Stimulated activated CD4-positive, alpha-beta T cell treated with anti-CD3 and anti-CD28 coated beads, Interleukin-15, amount 100 ng/mL, for 24 hours (primary cell): ENCODE measurements at places on chromosomes 7 and 10.

DNA sequence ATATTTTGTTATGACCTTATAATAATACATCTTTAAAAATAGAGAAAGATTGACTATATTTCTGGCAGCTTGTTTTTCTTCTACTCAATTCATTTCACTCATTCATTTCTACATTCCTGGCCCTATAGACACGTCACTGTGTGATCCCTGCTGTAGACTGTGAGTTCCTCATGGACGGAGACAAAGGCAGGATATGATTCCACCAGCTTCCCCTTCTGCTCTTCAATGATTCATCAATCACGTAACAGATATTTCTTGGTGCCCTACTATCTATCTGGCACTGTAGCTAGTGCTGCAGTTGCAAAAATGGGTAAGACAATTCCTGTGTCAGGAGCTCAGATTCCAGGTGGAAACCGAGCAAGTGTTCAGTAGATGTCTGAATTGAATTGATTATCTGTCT lies 415.0 kb downstream of the SFMBT2 start:
- no peak for DNase-seq

GRCh38 chr7:99371376-99371920 lies 3.1 kb upstream of the ARPC1B start:
- DNase-seq = no peak

DNA sequence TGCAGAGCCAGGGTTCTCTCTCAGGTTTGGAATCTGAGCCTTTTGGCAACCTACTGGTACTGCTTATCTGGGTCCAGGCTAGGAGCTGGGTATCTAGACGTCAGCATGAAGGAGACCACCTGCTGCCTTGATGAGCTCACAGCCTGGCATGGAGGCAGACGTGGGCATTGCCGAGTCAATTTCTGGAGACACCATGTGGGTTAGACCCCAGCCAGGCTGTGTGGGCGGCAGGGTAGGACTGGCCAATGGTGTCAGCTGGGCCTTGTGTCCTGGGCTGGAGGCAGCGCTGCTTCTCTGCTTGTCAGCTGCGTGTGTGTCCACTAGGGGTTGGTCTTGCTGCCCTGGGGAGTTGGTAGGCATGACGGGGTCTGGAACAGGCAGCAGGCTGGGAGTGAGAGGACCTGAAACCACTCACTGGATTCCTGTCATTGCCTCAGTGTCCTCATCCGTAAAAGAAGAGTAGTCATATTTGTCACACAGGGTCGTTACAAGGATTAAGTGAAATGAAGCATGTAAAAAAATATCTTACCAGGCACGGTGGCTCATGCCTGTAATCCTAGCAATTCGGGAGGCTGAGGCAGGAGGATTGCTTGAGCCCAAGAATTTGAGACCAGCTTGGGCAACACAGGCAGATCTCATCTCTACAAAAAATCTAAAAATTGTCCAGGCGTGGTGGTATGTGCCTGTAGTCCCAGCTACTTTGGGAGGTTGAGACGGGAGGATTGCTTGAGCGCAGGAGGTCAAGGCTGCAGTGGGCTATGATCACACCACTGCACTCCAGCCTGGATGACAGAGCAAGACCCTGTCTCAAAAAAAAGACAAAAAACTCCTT lies 31.7 kb upstream of the ANKRD2 start:
- no peak for DNase-seq

DNA sequence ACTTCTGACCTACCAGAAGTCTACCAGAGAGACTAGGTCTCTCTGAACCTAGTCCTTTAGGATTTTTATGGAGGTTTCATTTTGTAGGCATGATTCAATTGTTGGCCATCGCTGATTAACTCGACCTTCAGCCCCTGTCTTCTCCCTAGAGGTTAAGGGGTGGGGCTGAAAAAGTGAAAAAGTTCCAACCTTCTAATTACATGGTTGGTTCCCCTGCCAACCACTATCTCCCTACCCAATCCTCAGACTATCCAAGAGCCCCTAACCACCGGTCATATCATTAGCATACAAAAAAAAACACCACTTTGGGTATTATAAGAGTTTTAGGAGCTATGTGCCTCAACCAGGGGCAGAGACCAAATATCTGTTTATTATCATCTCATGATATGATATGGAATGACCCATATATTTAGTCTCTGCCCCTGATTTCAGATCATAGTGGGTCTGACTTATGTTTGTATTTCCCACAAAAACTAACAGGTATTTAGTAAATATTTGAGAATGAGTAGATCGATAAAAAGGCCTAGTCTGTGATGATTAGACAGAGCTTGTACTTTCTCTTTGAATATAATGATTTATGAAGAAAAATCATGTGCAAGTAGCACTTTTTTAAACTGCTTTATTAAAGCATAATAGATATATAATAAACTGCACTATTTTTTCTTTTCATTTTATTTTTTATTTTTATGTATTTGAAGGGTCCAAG lies 35.8 kb downstream of the DNAJC9 start:
- no peak for DNase-seq
